ENCODE measurements at places on chromosomes 11 and 22.

DNA sequence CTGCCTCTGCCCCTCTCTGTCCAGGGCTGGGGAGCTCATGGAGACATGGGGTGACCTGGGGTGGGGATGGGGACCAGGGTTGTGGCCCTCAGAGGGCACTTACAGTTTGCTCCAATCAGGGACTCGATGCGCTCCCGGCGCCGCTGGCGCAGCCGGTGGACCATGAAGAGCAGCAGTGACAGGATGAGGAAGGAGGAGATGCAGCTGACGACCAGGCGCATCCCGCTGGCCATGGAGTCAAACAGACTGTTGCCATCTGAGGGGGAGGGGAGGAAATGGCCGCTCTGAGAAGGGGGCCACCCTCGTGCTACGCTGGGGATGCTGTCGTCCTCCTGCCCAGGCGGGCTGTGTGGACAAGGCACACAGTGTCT, 80.5 kb downstream of the DGCR2 start:
- DNase-seq: no peak

DNA sequence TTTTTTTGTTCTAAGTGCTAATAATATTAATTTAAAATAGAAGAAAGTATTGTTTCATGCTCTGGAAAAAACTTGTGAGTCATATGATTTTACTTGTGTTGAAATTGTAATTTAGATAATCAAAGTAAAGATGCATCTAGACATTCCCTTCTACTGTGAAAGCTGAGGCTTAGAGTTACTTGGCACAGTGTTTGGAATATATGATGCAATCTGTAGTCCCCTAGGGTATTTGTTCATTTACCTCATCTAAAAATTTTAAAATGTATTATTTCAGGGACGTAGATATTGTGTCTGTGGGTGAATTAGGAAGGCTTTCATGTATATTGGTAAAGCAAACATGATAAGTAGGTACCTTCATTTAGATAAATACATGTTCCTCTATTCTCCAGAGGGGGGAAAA, 793.5 kb upstream of the CNTN5 start:
- no peak for DNase-seq

DNA sequence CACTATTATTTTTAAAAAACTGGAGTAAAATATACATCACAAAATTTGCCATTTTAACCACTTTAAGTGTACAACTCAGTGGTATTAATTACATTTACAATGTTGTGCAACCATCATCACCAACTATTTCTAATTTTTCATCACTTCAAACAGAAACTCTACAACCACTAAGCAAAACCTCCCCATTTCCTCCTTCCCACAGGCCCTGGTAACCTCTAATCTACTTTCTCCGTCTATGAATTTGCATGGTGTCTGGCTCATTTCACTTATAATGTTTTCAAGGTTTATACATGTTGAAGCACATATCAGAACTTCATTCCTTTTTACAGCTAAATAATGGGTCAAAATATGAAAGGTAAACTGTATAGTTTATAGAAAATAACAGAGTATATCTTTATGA, 24.4 kb downstream of the DDI1 start:
- DNase-seq: no peak

GRCh38 chr11:73995247-73995646, 12.6 kb upstream of the UCP2 start:
- no peak for DNase-seq

DNA sequence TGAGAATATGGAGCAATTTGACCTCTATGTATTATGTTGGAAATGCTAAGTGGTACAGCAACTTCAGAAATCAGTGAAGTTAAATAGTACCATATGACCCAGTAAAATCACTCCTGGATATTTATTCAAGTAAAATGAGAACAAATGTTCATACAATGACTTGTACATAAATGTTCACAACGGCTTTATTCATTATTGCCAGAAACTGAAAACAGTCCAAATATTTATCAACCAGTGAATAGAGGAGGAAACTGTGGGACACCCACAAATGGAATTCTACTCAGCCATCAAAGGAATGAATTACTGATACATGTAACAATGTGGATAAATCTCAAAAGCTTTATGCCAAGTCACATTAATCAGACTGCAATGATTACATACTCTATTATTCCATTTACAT, 416.3 kb downstream of the AASDHPPT start:
- no peak for DNase-seq

- no peak for DNase-seq
Observed at GRCh38 chr22:17518406-17518805, 44.9 kb upstream of the SLC25A18 start.

- DNase-seq: no peak
Observed at GRCh38 chr11:2660357-2660939, 39.3 kb downstream of the KCNQ1OT1 start.

- DNase-seq: no peak
Observed at GRCh38 chr11:69207165-69207889, 51.6 kb downstream of the SMIM38 start.

GRCh38 chr22:43099095-43099494, 9.9 kb upstream of the TTLL1 start:
- DNase-seq: no peak

- no peak for DNase-seq
Observed at GRCh38 chr11:20488352-20488751, 100.8 kb downstream of the PRMT3 start.

DNA sequence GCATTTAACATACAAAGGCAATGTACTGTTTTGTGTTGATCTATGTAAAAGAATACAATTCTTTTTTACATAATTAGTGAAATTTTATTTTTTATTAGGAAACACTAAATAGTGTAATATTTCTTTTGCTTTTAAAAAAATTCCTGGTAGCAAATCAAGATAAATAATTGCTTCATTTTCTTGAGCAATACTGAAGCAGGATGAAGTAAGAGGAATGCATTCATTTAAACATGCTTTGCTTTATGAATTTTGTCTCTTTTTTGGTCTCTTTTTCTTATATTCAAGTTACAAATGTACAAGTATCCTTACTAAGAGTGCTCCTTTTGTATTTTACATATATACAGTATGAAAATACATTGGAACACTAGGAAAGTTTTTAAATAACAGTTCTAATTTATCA, 144.4 kb upstream of the TEAD1 start:
- DNase-seq: no peak
